ENCODE measurements at places on chromosomes 2 and 18.

- DNase-seq: no peak
Measured at GRCh38 chr2:31037058-31037457, 101.2 kb downstream of the GALNT14 start.

DNA sequence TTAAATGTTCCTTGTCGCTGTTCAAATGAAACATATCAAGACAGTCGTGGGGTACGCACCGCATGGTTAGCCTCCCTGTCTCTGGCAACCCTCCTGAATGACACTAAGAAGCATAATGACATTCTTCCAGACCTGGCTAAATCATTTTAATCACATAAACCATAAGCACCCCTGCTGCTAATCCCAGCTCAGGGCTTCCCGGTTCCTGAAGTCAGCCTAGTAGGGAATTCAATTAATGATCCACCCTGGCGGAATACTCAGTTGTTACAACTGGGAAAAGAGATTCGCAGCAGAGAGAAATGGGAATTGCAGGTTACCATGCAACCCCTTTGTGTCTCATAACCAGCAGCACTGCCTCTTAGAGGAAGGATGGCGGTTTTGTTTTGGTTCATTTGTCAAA is 200.8 kb upstream of the AGAP1 start:
- no peak for DNase-seq

DNA sequence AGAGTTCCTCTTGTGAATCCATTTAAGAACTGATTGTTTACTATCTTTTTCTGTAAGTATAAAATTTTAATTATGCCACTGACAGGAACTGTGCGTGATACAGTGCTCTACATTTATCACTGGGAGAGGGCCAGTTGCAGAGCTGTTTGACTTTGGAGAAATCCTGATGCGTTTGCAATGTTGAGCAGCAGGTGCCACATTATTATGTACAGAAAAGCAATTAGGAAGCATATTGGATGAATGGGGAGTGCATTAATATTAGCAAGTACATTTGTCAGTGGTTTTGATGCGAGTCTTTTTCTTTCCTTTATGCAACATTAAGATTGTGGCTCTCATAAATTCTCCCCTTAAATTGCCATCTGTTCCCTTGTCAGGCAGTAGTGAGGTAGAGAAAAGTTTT is 302.3 kb upstream of the FANCL start:
- DNase-seq: no peak

GRCh38 chr2:196333397-196333796 is 162.0 kb upstream of the STK17B start:
- DNase-seq: no peak

DNA sequence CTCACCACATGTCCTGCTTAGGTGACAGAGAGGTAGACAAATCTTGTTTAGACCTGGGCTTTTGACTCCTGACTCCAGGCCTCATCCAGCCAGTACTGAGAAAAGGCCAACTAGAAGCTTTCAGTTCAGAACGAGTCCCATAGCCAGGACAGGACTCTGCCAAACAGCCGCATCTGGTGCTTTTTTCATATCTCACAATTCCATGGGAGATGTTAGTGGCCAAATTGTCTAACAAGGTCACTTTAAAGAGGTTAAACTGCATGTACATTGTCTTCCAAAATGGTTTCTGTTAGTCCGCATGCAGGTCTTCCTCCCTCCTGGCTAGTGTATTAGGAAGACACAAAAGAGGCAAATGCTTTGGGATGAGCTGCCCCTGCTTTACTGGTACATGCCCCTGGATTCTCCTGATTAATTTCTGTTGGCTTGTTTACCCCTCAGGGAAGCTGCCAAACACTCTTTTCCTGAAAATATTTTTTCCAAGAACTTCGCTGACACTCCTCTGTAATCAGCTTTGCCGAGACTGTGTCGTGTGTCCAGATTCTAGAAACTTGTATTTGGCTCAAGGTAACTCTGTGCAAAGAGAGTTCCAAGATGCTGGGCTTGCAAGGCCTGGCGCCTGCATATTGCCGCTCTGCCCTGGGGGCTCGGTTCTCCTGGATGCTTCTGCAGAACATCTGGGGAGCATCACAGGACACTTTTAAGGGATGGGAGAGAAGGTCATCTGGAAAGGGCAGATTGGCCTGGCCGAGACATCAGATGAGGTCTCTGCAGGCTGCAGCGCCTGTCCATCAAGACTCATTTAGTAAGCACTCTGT is 209.2 kb upstream of the APCDD1 start:
- no peak for DNase-seq

- no peak for DNase-seq
Measured at GRCh38 chr2:160651416-160652200, 158.0 kb upstream of the RBMS1 start.

- no peak for DNase-seq
Measured at GRCh38 chr2:217168496-217168895, 308.6 kb upstream of the TNP1 start.

Data from NCI-H510A treated with DMSO at 0.1 percent for 48 hours (cell line).